ENCODE measurements at places on chromosomes 5 and 9.
A peak's percentile ranks its signal among the peaks of the same experiment; 100 is the strongest.

GRCh38 chr5:140420665-140421361, 19.2 kb downstream of the ANKHD1 start:
- peaks cover 16% of the 10 kb centered on the region for H3K36me3 ChIP-seq
- H3K27ac ChIP-seq, result no peak overlapping the region
- DNase-seq, result no peak

DNA sequence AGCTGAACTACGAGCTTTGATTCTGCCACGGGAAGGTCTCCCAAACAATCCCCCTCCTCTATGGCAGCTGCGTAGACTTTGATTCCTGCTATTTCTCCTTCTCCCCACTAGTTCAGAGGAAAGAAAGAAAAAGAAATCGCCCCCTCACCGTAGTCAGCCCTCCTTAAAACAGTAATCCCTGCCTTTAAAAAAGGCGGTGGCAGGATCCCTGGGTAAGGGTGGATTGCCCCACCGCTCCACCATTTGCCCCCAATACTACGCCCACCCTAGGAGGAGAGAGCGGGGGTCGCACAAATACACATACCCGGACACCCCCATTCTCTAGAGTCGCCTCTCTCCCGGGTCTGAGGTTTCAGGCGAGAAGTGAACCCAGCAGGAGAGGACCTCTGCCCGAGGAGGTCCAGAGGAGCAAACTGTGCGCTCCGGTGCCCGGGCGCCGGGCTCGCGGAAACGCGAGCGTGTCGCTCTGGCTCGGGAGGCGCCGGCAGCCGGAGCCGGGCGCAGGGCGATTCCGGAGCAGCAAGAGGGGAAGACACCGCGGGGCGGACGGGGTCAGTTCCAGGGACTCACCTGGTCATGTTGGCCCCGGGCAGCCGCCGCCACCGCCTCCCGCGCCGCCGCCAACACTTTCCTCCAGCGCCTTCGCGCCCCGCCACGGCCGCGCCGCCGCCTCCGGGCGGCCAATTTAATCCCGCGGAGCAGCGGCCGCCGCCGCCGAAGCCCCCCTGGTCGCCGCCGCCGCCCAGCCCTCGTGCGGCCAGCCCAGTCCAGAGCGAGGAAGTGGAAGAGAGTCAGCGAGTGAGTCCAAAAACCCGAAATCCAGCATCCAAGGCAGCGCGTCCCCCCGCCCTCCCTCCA, 1057.7 kb upstream of the DMAC1 start:
- peak overlapping the region; percentile 60 for H3K4me3 ChIP-seq
- H3K36me3 ChIP-seq, result no peaks in the 10 kb centered on the region
- no peak for DNase-seq
- H3K27me3 ChIP-seq, result peaks cover 42% of the 10 kb centered on the region
- H3K27ac ChIP-seq, result no peak overlapping the region
- H3K4me1 ChIP-seq, result peaks cover 8% of the 10 kb centered on the region

DNA sequence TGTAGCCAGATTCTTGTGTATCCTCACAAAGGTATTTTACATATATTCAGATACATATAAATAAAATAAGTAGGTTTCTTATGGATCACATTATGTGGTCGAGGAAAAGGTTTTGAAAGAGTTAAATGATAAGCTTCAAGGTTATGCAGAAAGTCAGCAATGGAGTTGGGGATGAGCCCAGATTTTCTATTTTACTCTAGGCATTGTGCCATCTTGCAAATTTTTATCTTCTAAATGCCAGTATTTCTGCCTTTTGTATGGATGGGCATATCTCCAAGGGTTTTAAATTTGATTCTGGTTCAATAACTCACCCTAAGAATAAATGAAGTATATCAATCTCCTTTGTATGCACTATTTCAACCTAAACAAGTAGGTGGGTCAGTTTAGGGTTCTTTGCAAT, 410.7 kb downstream of the DMRTA1 start:
- DNase-seq, result no peak
- H3K27me3 ChIP-seq, result no peaks in the 10 kb centered on the region
- H3K36me3 ChIP-seq, result no peaks in the 10 kb centered on the region
- no peaks in the 10 kb centered on the region for H3K4me1 ChIP-seq
- no peak overlapping the region for H3K4me3 ChIP-seq
- no peak overlapping the region for H3K27ac ChIP-seq

DNA sequence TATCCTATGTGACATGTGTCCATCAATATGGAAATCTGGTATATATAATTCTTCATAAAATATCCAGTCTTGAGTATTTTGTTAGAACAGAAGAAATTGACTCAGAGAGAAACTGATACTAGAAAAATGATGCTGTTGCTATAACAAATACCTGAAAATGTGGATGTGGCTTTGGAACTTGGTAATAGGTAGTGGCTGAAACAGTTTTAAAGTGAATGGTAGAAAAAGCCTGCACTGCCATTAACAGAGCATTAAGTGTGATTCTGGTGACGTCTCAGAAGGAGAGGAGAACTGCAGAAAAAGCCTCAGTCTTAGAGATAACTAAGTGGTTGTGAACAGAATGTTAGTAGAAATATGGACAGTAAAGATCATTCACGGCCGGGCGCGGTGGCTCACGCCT, 634.9 kb upstream of the ZNF608 start:
- no peaks in the 10 kb centered on the region for H3K36me3 ChIP-seq
- DNase-seq, result no peak

DNA sequence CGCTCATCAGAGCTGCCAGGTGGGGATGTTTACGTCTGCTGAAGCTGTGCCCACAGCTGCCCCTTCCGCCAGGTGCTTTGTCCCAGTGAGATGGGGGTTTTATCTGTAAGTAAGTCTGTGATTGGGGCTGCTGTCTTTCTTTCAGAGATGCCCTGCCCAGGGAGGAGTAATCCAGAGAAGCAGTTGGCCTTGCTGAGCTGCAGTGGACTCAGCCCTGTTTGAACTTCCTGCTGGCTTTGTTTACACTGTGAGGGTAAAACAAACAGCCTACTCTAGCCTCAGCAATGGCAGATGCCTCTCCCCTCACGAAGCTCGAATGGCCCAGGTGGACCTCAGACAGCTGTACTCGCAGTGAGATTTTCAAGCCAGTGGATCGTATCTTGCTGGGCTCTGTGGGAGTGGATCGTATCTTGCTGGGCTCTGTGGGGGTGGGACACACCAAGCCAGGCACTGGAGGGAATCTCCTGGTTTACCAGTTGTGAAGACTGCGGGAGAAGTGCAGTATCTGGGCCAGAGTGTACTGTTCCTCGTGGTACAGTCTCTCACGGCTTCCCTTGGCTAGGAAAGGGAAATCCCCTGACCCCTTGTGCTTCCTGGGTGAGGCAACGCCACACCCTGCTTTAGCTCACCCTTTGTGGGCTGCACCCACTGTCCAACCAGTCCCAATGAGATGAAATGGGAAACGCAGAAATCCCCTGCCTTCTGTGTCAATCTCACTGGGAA, 530.1 kb upstream of the DMAC1 start:
- H3K36me3 ChIP-seq, result no peaks in the 10 kb centered on the region
- no peaks in the 10 kb centered on the region for H3K4me1 ChIP-seq
- no peak overlapping the region for H3K27ac ChIP-seq
- H3K27me3 ChIP-seq, result no peaks in the 10 kb centered on the region

DNA sequence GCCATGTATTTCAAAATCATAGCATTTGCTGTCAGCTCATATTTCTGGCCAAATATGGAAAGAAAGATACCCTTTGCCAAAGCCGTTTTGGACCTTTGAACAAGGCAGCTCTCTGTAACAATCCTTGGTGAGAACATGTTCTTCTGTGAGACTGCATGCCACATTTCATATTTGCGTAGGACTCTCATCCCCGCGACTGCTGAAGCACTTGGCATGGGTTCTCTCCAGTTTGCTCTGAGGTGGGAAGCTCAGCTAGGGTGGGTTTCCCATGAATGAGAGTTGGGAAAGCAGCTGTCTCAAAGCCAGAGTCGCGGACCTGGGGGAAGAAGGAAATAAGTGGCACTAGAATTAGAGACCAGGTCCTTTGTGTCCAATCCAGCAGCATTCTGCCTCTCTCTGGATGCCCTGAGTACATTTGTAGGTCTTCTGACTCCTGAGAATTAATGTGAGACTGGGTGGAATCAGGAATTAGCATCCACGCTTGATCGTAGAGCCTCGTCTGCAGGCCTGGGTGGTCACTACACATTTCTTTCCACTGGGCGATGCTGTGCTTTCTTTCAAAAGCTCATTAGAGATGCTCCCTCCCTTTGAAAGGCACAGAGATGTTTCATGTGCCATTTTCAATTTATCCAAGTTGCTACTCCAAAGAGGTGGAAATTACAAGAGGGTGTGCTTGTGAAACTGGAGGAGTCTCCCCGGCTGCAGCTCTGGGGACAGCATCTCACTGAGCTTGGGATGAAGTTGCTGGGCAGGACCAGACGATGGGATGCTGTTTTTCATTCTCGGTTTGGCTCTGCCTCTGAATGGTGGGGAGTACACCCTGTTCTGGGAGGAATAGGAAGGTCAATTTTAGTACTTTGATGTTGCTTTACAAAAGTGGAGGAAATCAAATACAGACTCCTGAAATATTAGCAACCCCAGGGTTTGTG, 197.2 kb downstream of the GADD45G start:
- no peaks in the 10 kb centered on the region for H3K36me3 ChIP-seq
- no peak overlapping the region for H3K27ac ChIP-seq
- no peak for DNase-seq

GRCh38 chr9:35651956-35652828, 1.5 kb upstream of the SIT1 start:
- H3K4me3 ChIP-seq, result peak overlapping the region; percentile 97
- no peak for DNase-seq
- peaks cover 7% of the 10 kb centered on the region for H3K27me3 ChIP-seq
- H3K36me3 ChIP-seq, result peaks cover 27% of the 10 kb centered on the region
- H3K4me1 ChIP-seq, result peaks cover 63% of the 10 kb centered on the region

DNA sequence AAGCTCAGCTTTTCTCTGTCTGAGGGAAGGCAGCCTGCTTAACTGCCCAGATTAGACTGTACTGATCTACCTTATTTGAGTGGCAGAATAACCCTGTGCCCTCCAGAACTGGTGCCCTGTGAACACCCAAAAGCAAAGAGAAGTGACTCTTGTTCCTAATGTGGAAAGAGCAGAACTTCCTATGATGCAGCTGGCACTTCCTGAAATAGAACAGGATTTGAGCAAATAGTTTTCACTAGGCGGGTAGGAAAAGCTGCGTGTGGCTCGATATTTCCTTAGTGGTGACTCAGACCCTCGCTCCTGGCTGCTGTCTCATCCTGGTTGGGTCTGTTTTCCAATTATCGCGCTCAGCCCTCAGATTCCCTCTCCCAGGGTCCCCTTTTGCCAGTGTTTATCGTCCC, 89.9 kb downstream of the SH3TC2 start:
- H3K36me3 ChIP-seq, result no peaks in the 10 kb centered on the region
- H3K27me3 ChIP-seq, result peaks cover 17% of the 10 kb centered on the region
- no peaks in the 10 kb centered on the region for H3K4me1 ChIP-seq
- no peak for DNase-seq

DNA sequence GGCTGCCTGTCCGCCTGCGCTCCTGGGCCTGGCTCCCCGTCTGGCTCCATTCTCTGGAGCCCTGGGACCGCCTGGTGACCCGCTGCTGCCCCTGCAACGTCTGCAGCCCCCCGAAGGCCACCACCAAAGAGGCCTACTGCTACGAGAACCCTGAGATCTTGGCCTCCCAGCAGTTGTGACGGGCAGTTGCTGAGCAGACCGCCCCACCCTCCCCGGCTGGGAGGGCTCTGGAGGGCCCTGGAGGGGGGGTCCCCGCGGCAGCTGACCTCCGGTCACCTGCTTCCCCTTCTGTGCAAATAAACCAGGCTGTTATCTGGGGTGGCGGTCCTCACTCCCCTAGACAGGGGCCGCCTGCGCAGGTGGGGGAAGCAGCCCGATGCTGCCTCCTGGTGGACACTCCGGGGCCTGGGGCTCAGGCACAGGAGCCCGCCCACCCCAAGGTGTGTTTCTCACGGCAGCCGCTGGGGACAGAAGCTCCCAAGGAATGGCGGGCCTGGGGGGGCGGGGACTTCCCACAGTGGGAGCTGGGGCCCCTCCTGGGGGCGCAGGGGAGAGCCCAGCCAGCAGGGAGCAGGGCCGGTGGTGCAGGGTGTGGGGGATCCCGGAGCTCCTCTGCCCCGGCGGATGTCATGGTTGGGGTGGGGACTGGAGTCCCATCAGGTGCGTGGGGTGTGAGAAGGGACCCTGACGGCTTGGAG, 4.7 kb upstream of the TUBB4B start:
- no peak overlapping the region for H3K27ac ChIP-seq
- peaks cover 3% of the 10 kb centered on the region for H3K36me3 ChIP-seq
- H3K4me3 ChIP-seq, result no peak overlapping the region
- peak; percentile 95 for DNase-seq
- H3K27me3 ChIP-seq, result peaks cover 21% of the 10 kb centered on the region

- H3K27me3 ChIP-seq, result peaks cover 6% of the 10 kb centered on the region
- no peaks in the 10 kb centered on the region for H3K4me1 ChIP-seq
- no peak overlapping the region for H3K4me3 ChIP-seq
- H3K36me3 ChIP-seq, result no peaks in the 10 kb centered on the region
- DNase-seq, result no peak
These were observed 51.2 kb upstream of the ROR2 start for GRCh38 chr9:92001244-92001643.

GRCh38 chr9:112839331-112839730, 51.3 kb downstream of the SLC46A2 start:
- no peaks in the 10 kb centered on the region for H3K27me3 ChIP-seq
- no peak overlapping the region for H3K27ac ChIP-seq
- peaks cover 3% of the 10 kb centered on the region for H3K4me1 ChIP-seq
- DNase-seq, result no peak
- no peak overlapping the region for H3K4me3 ChIP-seq
- H3K36me3 ChIP-seq, result peaks cover 20% of the 10 kb centered on the region

DNA sequence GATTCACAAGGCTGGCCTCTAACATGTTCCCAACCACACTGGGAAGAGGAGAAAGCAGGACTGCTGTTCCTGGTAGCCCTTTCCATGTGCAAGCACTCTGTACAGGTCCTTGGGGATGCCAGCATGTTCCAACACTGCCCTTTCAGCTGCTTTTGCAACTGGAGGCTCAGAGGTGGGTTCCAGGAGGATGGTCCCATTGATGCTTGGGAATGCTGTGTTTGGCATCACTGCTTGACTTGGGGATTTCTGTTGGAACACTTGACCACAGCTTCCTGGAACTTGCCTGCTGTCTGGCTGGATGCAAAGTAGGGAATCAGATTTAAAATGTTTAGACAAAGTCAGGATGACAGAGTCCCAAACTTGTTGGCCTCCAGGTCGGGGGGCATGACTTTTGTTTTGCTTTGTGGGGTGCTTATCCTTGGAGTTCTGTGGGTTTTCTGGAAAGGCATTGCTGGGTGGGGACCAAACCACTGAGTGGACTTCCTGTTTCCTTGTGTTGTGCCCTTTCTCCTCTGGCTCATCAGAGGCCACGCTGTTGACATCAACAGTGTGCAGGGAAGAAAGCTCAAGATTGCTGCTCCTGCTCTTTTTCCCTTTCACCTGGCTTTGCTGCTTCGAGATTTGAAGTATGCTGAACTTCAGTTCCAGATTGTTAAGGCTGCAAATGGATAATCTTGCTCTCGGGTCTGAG, 148.5 kb upstream of the RPS23 start:
- no peaks in the 10 kb centered on the region for H3K4me1 ChIP-seq
- no peak overlapping the region for H3K4me3 ChIP-seq
- H3K27me3 ChIP-seq, result peaks cover 15% of the 10 kb centered on the region

DNA sequence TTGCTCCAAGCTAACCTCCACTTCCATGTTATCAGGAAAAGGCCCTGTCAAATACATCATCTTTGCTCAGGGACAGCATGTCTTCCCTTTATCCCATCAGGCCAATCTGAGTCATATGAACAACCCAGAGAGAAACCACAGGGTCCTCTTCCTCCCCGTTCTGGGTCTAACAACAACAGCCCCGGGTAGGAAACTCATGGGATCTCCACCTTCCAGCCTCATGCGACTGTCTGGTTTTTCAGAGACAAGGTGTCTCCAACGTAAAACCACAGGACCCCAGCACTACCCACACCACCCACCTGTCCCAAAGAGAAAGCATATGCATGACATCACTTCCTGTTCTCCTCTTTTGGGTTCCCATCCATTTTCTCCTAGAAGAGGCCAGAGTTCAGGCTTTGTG, 217.9 kb downstream of the ENC1 start:
- no peaks in the 10 kb centered on the region for H3K4me1 ChIP-seq
- peaks cover 14% of the 10 kb centered on the region for H3K27me3 ChIP-seq
- H3K27ac ChIP-seq, result no peak overlapping the region
- DNase-seq, result no peak

Data from activated naive CD4-positive, alpha-beta T cell treated with anti-CD3 and anti-CD28 coated beads, Interleukin-2, amount 10 ng/mL, durations not matched to agents 7 days and 5 days (primary cell).